ENCODE measurements at places on chromosomes 11 and 22. TPM values are rescaled to one million over a fixed set of nuclear protein-coding genes. Genes with fewer than 3 reads are reported as not detected.

ADAMTS15 gene
- 0.02 TPM for total RNA-seq

CCDC89 gene
- total RNA-seq, result 0.43 TPM

RRP7A gene
- 76.9 TPM for total RNA-seq

AHNAK gene
- 288 TPM for total RNA-seq

VPREB1 gene
- not detected for total RNA-seq

SLC16A8 gene
- not detected for total RNA-seq

OR51G1 gene
- total RNA-seq, result not detected

DEFB131B gene
- total RNA-seq, result not detected

AMBRA1 gene
- total RNA-seq, result 37.8 TPM

RHOG gene
- total RNA-seq, result 150 TPM

KCTD17 gene
- total RNA-seq, result 33.2 TPM
